ENCODE measurements at places on chromosomes 3 and 15.

GRCh38 chr3:66322436-66322835 is 101.6 kb downstream of the SLC25A26 start:
- DNase-seq = no peak

DNA sequence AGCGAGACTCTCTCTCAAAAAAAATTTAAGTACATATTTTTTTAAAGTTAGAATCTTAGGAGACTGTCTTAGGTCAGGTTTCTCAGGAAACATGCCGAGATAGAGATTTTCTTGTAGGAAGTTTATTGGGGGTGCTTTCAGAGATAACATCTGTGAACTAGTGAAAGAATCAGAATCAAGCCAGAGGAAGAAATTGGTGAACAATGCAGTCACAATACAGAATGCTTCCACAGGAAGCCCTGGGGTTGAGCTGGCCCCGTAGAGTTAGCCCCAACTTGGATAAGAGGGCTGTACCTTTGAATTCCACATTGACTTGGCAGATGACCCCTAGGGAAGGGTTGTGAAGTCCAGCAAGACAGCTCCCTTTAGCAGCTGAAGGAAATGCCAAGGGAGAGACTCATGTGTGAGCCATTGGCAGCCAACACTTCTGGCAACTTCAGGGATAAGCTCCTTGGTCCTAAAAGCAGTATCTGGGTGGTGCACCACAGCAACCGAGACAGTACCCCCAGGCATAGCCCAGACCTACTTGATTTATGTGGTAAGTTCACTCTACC is 7.1 kb upstream of the PLCB2 start:
- no peak for DNase-seq

DNA sequence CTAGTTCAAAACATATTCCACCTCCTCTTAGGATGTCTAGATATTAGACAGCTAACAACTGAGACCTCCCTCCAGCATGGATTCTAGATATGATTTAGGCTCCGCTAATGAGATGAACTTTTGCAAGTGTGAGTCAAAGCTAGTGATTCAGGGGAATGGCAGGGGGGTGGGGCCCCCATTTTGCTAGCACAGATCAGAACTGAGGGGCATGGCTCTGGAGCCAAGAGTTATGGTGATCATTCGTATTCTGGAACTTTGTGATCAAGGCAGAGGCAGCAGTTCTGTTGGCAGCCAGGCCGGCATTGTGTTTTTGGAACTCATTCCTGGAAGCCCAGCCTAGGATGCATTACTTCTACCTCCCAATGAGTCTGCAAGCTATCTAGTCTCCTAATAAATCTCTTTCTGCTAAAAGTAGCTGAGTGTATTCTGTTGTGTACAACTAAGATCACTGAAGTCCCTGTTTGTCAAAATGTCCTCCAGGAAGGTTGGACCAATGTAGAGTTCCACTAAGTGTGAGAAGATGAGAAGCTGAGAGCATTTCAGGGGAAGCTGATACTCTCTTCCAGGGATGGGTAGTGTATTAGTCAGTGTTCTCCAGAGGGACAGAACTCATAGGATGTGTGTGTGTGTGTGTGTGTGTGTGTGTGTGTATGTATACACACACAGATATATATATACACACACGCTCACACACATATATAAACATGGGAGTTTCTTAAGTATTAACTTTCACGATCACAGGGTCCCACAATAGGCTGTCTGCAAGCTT is 312.7 kb downstream of the TLE3 start:
- DNase-seq = no peak

- no peak for DNase-seq
Observed at GRCh38 chr3:195708626-195709481, 11.9 kb upstream of the MUC20 start.

- no peak for DNase-seq
Observed at GRCh38 chr3:36196058-36196457, 184.2 kb upstream of the STAC start.

GRCh38 chr3:186218421-186218820 is 109.5 kb upstream of the ETV5 start:
- DNase-seq = no peak

- DNase-seq = no peak
Observed at GRCh38 chr15:48466820-48467219, 135.6 kb downstream of the DUT start.

DNA sequence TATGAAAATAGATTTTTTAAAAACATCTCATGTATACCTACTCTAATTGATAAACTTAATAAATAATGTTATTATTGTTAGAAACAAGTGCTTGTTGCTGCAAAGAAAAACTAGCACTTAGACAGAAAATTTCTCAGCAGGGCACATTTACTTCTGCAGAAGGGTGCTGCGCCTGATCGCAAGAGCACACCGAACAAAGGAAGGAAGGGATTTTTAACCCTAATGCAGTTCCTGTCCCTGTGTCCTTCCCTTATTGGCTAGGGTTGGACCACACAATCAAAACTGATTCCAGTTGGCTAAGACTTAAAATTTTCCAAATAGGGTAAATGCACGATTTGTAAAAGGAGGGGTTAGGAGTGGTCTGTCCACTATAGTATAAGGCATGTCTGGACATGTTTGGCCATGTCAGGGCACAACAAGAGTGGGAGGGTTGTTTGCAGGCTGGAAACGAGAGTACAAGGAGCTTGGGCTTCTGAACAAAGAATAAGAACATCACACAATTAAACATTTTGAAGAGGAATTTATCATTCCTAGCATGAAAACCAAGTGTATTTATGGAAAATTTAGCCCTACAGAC is 4.7 kb downstream of the DTWD1 start:
- DNase-seq = no peak

GRCh38 chr3:55893045-55893664 is 406.0 kb upstream of the WNT5A start:
- DNase-seq = no peak

DNA sequence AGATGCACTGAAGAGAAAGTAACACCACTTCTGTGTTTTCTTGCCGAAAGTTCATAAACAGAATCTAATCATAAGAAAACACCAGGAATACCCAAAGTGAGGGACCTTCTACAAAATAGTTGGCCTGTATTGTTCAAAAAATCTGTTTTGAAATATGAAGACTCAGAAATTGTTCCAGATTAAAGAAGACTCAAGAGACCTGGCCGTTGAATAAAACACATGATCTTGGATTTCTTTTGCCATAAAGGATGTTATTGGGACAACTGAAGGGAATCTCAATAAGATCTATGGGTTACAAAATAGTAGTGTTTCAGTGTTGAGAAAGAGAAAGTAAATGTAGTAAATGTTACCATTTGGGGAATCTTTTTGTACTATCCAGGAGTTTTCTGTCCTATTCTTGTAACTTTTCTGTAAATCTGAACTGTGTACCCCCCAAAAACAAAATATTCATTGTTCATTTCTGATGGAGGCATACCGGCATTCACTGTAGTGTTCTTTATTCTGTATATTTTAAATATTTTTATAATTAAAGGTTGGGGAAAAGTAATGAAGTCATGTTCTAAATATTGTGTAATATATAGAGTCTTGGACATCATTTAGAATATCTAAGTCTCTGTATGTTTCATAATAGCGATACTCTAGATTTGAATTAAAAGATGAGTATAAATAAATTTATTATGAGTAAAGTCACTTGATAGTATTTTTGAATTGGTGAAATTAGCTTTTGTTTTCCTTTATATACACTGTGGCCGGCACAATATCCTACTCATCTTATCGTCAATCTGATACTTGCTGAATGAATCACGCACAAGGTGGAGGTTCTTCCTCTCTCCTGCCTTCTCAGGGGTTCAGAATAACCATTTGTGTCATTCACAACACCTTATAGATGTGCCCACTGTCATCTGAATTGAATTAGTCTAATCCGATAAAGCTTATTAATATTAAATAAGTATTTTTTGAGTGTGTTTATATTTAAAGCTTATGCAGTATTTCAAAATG is 66.7 kb downstream of the TRAK1 start:
- DNase-seq = no peak

GRCh38 chr3:132880986-132881385 is 157.2 kb upstream of the TMEM108 start:
- no peak for DNase-seq

DNA sequence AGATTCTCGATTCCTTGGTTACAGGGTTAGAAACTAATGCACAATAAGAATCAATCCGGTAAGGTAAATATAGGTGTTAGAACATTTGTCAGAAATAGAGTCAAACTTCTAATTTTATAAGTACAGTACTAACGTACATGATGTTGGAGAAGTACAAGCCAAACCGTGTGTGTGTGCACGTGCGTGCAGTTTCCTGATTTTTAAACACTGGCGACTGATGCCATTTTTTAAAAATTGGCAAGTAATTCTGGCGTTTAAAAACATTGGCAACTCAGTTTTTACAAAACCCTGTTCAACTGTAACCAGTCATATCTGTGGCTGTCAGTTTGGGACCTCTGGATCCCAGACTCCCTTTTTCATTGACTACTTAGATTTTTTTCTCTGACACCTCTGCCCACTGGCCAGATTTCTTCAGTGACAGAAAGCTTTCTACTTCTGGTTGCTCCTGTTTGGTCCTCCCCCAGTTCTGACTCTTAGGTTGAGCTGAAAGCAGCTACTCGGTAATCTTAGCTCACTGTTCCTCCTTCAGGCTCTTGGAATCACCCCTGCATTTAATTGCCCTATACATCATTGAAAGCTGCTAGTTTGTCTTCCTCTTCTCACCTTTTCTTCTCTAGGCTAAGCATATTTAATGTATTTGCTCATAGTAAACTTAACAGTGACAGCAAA is 843 bp downstream of the ATG7 start:
- DNase-seq = no peak

- DNase-seq = no peak
Observed at GRCh38 chr3:153190923-153191322, 28.9 kb downstream of the RAP2B start.

DNA sequence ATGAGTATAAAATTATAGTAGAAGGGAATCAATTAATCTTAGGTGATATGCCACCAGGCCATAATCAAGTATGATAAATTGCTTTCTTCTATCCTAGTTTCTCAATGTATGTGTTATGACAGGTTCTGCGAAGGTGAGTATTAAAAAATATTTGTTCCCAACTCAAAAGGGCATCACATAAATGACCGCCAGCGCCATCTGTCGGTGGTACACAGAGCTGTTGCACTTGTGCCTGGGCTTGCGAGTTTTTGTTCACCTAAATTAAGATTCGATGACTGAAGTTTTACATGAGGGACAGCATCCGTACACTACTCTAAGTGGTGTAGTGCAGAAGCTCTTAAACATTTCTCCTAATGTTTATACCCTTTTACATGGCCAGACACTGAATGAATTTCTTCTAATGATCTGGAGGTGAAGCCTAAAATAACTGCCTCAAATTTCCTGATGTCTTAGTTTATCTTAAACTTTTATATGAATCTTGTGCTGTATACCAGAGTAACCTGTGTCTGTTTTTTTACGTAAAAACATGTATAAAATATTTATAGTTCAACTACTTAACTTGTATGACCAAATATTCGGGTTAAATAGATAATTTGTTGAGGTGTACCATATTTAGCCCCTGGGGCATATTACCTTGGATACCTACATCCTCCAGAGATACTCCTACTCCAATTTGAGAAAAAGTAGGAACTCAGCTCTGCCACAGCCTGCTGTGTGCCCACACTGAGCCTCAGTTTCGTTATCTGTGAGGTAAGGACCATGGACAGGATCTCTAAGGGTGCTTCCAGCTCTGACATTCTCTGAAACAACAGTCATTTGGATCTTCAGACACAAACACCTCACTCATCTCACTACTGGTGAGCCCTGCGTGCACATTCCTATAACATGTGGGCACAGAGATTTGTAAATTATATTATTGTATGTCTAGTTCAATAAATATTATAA is 365.6 kb downstream of the MAGI1 start:
- peak; percentile 15 for DNase-seq

DNA sequence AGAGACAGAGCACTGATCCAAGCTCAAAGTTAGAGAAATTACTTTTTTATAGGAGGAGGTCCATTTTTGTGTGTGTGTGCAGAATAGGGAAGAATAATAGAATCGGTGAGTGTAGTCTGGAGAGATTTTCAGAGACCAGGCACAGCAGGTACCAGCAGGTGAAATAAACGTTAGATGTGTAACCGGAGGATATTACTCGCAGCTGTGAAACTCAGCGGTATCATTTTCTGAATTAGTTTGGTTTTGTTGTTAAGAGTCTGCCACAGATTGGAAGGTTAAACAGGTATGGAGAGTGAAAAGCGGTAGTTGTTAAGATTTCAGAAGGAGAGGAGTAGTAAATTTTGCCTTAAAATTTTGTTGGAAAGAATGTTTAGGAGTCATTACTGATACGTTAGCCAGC is 69.9 kb downstream of the RGMA start:
- DNase-seq = no peak

DNA sequence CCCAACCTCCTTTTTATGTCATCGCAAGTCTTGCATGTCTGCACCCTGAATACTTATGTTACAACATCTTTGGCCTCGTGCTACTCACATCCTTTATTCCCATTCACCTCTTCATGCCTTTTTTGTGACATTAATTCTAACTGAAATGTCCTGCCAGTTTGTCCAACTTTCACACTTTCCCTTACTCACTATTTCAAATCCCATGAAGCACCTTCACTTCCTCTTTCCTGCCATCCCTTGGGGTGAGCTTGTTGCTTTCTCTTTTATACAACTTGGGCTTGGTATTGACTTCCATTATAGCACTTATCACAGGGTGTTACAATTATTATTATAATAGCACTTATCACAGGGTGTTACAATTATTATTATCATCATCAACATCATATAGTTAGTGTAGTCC is 496.3 kb downstream of the NLGN1 start:
- no peak for DNase-seq

DNA sequence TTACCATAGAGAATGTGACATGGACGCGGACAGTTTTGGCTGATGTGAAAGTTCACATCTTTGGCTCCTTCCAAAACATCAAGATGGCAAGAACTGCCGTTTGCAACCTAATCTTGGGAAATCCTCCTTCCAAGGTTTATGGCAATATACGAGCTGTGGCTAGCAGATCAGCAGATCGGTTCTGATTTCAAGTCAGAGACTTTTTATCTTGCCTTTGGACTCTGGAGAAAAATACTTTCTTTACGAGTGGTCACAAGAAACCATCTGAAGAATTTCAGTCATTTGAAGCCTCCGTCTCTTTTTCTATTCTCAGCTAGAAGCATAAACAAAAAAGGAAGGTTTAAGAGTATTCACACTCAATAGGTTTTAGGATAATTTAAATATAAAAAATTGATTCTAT is 153.5 kb upstream of the MEIS2 start:
- DNase-seq = no peak

All from cerebellum (tissue), 4 donors.